Activated CD4-positive, alpha-beta T cell treated with anti-CD3 and anti-CD28 coated beads, Interleukin-2, amount 10 ng/mL, durations not matched to agents 7 days and 5 days (primary cell): ENCODE measurements at places on chromosomes 5 and 9. TPM values are rescaled to one million over a fixed set of nuclear protein-coding genes. Genes with fewer than 3 reads are reported as not detected.

DNA sequence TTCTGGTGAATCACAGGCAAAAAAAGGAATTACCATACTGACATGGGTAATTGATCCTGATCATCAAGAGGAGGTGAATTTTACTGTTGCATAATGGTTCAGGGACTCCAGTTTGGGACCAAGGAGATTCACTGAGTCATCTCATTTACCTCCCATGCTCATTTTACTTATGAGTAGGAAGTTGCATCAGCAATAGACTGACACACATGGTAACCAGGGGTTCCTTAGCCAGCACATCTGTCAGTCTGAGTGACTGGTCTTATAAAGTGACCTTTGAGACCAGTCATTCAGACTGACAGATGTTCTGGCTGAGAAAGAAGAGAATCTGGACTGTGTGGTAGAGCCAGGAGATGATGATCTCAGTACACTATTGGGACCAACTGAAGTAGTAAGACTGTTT, 384.6 kb upstream of the CD180 start:
- no peak overlapping the region for H3K27ac ChIP-seq
- H3K4me3 ChIP-seq, result no peak overlapping the region
- H3K4me1 ChIP-seq, result no peaks in the 10 kb centered on the region

DNA sequence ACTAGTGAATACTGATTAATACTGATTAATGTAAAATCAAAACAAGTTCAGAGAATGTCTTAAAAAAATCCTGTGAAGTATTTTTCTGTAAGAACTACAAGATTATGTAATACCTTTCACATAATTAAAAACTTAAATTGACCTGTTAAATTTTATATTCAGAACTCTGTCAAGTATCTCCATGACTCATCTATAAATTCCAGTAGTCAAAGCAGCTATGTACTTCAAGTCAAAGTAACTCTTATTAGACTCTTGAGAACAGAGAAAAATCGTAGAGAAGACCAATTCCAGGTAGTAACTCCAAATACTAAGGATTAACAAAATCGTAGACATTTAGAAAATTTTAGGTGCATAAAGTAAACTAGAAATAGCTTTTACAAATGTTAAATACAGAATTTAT, 77.1 kb downstream of the HOMER1 start:
- no peak overlapping the region for H3K27ac ChIP-seq
- H3K36me3 ChIP-seq, result no peaks in the 10 kb centered on the region
- no peaks in the 10 kb centered on the region for H3K4me1 ChIP-seq
- no peaks in the 10 kb centered on the region for H3K27me3 ChIP-seq
- DNase-seq, result no peak
- H3K4me3 ChIP-seq, result no peak overlapping the region

GRCh38 chr5:153641183-153641688, 150.8 kb downstream of the GRIA1 start:
- no peak for DNase-seq
- no peaks in the 10 kb centered on the region for H3K4me1 ChIP-seq
- no peak overlapping the region for H3K4me3 ChIP-seq
- H3K27me3 ChIP-seq, result no peaks in the 10 kb centered on the region

The PHF19 gene
- total RNA-seq, result 331 TPM

DNA sequence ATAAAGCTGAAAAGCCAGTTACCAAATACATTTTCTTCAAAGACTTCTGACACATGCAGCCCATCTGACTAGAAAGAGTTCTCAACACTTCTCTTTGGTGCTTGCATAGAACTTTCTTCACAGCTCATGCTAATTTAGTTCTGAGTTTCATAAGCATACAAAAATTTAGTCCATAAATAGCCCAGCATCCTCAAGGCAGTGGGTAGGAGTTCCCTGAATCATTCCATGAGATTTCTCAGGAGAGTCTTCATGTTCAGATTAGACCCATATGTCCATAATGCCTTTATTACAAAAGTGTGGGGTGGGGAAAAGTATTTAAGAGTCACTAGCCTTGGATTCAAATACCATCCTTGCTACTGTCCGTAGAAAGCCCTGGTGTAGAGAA, 290.2 kb upstream of the RGMB start:
- no peak for DNase-seq
- no peaks in the 10 kb centered on the region for H3K27me3 ChIP-seq
- no peaks in the 10 kb centered on the region for H3K4me1 ChIP-seq
- H3K36me3 ChIP-seq, result no peaks in the 10 kb centered on the region
- no peak overlapping the region for H3K4me3 ChIP-seq
- no peak overlapping the region for H3K27ac ChIP-seq

The SNCAIP gene
- total RNA-seq, result not detected

The FBP2 gene
- not detected for total RNA-seq

GRCh38 chr9:69476797-69477196, 151.8 kb downstream of the ENTREP1 start:
- DNase-seq, result no peak
- H3K27ac ChIP-seq, result no peak overlapping the region
- peaks cover 29% of the 10 kb centered on the region for H3K4me1 ChIP-seq
- no peaks in the 10 kb centered on the region for H3K36me3 ChIP-seq
- H3K27me3 ChIP-seq, result peaks cover 5% of the 10 kb centered on the region
- no peak overlapping the region for H3K4me3 ChIP-seq

The PCDHA11 gene
- not detected for total RNA-seq

The WDR38 gene
- not detected for total RNA-seq

The PHF24 gene
- total RNA-seq, result not detected

The TAF1L gene
- not detected for total RNA-seq

DNA sequence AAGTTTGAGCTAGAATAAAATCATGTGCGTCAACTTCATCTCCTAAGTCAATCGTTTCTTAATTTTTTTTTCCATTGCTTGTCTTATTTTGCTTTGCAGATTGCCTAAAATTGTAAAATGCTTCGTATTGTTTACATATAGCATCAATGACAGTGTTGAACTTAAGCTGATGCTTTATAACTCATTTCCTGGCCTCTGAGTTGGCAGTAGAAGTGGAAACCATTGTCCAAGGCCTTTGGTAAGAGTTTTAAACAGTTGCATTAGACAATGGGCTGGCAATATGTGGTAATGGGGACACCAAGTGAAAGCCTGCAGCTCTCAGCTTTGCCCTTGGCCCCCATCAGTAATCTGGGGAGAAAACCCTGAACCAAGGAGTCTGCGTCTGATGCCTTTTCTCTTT, 154.8 kb upstream of the GAS1 start:
- no peak overlapping the region for H3K4me3 ChIP-seq
- DNase-seq, result no peak
- no peaks in the 10 kb centered on the region for H3K4me1 ChIP-seq
- no peaks in the 10 kb centered on the region for H3K36me3 ChIP-seq
- H3K27ac ChIP-seq, result no peak overlapping the region

The SPINK4 gene
- total RNA-seq, result not detected
